ENCODE measurements at places on chromosomes 4 and X.

- no peak for DNase-seq
Observed at GRCh38 chr4:5361968-5362367, 310.7 kb downstream of the STK32B start.

DNA sequence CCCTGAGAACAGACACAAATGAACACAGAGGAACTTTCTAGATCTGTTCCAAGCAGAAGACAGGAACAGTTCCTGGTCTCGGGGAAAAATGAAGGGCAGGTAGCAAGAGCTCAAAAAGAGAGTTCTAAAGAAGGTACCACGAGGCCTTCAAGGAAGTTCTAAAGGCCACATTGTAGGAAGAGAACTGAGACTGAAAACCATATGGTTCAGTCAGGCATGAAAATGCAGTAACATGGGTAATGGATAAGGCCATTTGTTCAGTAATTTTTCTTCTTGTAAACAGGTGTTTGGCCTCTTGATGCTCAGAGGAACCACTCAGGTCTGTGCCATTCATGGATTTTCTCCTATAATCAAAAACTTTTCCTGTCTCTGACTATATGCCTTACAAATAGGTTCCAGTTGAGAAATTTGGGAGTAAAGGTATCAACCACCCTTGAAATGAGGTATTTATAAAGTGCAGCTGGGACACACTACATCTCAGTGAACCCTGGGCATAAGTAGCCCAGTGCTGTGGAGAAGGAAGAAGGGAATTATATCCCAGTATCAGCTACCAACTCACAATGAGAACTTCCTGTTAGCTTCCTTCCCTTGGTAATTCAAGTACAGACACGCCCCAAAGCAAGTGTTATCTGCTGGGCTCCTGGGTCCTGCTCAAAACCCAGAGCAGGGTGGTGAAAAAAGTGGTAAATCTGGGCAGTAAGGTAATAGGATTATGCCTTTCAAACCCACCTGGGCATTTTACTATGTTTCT is 277.9 kb downstream of the KLHL13 start:
- no peak for DNase-seq

DNA sequence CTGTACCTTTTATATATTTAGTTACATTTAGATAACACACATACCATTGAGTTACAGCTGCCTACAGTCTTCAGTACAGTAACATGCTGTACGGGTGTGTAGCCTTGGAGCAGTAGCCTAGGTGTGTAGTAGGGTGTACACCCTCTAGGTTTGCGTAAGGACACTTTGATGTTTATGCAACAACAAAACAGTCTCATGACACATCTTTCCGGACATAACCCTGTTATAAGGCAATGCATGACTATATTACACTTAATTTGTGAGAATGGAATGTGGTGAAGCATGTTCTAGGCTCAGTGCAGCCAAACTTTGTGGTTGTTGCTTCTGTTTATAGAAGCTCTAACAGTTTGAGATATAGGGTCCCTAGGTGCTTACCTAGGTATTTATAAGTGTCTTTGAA is 65.4 kb downstream of the SPRY1 start:
- no peak for DNase-seq

- no peak for DNase-seq
Observed at GRCh38 chr4:19725130-19725529, 526.6 kb upstream of the SLIT2 start.

DNA sequence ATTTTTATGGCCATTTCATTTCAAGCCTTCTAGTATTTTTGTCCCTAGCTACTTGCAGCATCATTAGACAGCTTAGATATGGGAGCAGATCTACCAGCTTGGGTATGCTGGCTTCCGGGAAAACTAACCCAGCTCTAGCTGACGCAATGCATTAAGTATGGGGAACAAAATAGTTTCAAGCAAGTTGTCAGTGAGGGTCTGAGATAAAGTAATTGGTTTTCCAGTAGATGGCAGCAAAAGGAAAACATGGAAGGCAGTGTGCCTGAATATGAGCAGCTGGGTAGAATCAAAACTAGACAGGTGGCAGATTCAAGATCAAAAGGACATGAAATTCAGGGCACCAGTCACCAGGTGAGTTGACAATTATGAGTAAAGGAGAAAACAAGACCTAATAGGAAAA is 340.9 kb upstream of the CTSO start:
- no peak for DNase-seq

GRCh38 chrX:41276661-41277506 is 57.1 kb upstream of the DDX3X start:
- DNase-seq, result no peak

GRCh38 chr4:186368281-186368680 is 102.3 kb downstream of the F11 start:
- no peak for DNase-seq

GRCh38 chrX:40772290-40772689 is 36.9 kb upstream of the MED14 start:
- DNase-seq, result no peak

Measured in effector memory CD4-positive, alpha-beta T cell (primary cell).